ENCODE measurements at places on chromosomes 1 and 21.

DNA sequence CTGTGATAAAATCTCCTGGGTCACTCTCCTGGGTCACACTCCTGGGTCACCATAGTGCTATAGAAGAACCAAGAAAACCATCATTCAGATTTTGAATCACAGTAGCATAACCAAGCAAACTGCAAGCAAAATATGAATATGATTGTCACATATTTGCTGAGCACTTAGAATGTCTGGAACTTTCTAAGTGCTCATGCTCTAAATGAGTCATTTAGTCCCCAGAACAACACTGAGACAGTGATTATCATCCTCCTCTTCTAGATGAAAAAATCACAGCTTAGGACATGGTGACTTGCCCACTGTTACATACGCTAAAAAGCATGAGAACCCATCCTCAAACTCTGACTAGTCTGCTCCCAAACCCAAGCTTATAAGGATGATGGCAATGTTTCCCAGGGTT lies 39.5 kb upstream of the DDAH1 start:
- DNase-seq, result no peak

- no peak for DNase-seq
Measured at GRCh38 chr1:171477804-171478203, 7.5 kb upstream of the PRRC2C start.

DNA sequence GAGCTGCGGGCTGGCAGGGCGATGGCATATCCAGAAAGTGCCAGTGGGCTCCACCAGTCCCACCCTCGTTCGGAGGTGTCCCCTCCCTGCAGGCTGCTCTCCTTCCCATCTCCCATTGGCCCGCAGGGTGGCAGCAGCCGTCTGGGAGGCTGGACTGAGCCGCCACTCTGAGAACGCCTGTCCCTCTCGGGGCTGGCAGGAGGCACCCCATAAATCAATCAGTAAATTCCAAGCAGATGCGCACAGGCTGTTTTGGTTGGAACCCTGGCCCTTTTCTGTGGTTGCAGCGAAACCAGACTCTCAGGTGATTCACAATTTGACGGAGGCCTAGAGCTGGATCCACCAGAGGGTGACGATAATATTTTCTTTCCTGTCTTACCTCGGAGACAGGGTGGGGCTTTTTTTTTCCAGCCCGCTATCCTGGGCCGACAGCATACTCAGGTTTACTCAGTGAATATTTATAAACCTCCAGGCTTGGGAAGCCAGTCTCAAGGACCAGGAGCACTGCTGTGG lies 99.7 kb downstream of the GLIS1 start:
- no peak for DNase-seq

DNA sequence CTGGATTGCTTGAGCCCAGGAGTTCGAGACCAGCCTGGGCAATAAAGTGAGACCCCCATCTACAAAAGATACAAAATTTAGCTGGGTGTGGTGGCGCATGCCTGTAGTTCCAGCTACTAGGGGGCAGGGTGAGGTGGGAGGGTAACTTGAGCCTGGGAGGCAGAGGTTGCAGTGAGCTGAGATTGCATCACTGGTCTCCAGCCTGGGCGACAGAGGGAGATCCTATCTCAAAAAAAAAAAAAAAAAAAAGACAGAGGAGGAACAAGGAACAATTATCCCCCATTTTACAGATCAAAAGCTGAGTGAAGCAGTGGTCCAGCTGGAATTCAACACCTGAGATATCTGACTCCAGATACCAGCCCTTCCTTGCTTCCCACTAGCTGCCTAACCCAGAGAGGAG lies 34.8 kb downstream of the L1TD1 start:
- DNase-seq, result no peak

GRCh38 chr1:151809290-151809984 lies 4.2 kb upstream of the LINGO4 start:
- DNase-seq, result no peak

- DNase-seq, result no peak
Measured at GRCh38 chr1:153081736-153082135, 10.3 kb upstream of the SPRR2B start.

GRCh38 chr1:206784471-206784903 lies 12.2 kb upstream of the IL10 start:
- DNase-seq, result no peak

DNA sequence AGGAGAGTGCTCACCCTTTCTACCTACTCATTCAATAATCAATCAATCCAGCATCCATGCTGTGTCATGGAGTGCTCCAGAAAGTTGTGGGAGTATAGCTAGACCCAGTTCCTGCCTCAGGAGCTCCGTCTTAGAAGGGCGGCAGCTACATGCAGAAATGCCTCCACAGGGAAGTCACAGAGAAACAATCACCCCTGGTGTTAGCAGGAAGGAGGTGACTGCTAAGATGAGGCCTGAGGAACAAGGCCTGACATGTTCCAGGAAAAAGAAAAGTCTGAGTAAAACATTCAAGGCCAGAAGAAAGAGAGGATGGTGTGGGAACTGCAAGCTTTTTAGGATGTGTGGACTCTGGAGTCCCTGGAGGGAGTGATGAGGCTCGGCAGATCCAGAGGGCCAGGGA lies 142.5 kb upstream of the MAGI3 start:
- no peak for DNase-seq
